ENCODE measurements at places on chromosomes 4 and X.

GRCh38 chr4:142383354-142383753 is 462.7 kb downstream of the INPP4B start:
- DNase-seq = no peak

DNA sequence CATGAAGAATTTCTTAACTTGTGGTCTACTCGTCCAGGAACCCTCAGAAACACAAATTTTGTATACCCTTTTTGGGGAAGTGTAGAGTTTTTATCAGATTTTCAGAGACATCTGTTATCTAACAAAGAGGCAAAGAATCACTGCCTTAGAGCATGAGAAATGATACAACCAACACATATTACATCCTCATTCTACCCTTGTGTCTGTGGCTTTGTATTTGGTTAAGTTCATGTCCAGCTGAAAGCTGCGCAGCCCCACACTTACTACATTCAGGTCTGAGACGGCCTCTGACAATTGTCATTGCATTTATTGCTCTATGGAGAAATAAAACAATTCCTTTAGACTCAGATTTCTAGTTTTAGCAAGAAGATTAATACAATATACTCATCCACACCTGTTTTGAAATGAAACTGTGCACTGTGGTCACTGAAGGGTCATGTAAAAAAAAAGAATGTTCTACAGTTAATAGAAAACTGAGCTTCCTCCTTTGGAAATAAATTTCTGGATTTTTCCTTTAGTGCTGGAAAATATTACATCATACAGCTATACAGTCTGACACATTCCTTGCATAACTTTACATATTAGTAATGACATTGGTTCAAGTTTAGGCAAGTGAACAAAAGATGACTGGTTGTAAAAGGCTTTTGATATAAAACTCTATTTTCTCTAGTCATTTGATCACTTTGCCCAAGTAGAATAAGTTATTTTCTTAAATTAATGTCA is 39.8 kb downstream of the GLRB start:
- peak; percentile 81 for DNase-seq

GRCh38 chrX:19886883-19887531 is 393 bp downstream of the SH3KBP1 start:
- DNase-seq = peak; percentile 60

- DNase-seq = no peak
These were observed 21.6 kb downstream of the LUZP4 start for GRCh38 chrX:115311139-115311538.

DNA sequence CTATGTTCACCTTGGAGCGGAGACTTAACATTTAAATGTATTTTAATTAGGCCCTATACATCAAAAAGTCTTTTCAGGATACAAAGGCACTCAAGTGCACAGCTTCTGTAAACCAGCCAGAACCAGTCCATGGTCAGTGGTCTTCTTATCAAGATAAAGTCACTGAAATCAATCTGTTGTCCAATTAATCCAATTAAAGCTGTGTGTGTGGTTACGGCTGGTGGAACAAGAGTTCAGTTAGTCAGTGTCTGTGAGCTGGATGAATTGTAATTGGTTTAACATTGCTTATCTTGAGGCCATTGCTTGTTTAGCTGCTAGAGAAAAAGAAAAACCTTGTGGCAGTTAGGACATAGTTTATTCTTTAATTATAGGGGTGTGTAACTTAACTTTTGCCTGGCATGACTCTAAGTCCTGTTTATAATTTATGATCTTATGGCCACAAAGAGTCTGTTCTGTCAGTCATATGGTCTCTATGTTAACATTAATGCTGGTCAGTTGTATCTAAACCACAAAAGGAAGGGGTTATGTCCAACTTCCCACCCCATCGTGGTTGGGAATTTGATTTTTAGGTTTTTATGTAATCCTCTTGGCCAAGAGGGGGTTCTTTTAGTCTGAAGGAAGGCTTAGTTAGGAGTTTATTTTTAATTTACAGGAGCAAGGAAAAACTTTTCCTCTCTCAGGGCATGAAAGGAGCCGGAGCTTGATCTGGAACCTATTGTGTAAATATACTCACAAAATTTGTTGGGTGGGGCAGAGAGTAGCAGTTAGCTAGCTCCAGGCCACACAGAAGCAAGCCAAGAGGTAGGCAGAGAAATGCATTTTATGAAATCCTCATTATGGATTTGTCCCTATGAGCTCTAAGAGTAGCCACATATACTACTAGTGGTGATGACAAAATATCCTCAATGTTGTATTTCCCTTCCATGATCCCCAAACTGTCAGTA is 665.7 kb upstream of the ACTRT1 start:
- no peak for DNase-seq

GRCh38 chr4:141241986-141242385 is 21.3 kb downstream of the ZNF330 start:
- DNase-seq = no peak

DNA sequence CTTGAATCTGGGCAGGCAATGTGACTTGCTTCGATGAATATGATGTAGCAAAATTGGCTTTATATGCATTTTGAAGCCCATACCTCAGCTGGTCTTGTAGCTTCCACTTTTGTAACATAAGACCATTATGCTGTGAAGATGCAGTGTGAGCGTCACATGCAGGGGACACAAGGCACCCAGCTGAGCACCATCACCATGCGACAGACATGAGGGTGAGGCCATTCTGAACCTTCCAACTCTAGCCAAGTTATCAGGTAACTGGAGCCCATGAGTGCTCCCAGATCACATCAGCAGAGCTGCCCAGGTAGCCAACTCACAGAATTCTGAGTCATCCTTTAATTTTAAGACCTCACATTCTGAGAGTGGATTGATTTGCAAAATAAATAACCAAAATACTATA is 705.9 kb downstream of the FSTL5 start:
- DNase-seq = no peak

GRCh38 chrX:74383611-74384010 is 37.7 kb upstream of the SLC16A2 start:
- peak; percentile 61 for DNase-seq

All from GM23248 (cell line).